ENCODE measurements at places on chromosomes 1 and 21.

GRCh38 chr1:111513410-111514020 is 10.1 kb upstream of the ADORA3 start:
- no peak for DNase-seq

DNA sequence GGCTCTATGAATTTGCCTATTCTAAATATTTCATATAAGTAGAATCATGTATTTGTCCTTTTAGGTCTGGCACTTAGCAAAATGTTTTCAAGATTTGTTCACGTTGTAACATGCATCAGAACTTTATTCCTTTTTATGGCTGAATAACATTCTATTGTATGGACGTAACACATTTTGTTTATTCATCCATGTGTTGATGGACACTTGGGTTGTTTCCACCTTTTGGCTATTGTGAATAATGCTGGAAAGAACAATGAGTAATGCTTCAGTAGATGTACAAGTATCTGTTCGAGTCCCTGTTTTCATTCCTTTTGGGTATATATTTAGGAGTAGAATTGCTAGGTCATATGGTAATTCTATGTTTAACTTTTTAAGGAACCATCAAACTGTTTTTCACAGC is 24.7 kb downstream of the SLC35A3 start:
- no peak for DNase-seq

- no peak for DNase-seq
These were observed 72.5 kb upstream of the GOLT1A start for GRCh38 chr1:204286315-204286714.

- DNase-seq = no peak
These were observed 1080.8 kb downstream of the AMY1C start for GRCh38 chr1:104830534-104830933.

GRCh38 chr21:31326522-31327242 is 17.4 kb downstream of the TIAM1 start:
- peak; percentile 58 for DNase-seq

DNA sequence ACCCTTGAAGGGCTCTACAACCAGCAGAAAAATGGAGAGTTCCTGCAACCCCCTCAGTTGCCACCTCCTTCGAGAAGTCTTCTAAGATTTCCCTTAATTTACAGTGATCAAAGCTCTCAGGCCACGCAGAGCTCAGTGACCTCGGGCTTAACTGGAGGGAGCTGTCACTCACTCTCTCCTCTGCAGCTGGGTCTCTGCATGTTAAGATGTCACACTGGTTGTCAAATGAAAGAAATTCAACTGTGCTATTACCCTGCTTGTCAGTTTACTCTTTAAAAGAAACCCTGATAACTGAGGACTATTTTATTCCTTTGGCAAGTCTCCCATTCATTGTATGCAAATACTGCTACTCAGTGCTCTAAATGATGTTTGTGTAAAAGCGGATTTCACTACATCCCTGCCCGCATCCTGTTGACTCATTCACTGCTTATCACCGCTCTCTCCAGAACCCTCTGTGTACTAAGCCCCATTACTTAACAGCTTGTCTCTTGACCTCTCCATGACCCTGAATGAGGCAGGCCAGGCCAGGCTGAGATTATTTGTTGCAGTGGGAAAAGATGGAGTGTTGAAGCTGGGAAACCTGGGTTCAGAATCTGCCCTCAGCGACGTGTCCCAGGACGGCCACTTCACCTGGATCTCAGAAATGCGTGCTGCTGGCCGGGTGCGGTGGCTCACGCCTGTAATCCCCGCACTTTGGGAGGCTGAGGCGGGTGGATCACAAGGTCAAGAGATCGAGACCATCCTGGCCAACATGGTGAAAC is 13.7 kb downstream of the DHRS3 start:
- DNase-seq = peak; percentile 72

DNA sequence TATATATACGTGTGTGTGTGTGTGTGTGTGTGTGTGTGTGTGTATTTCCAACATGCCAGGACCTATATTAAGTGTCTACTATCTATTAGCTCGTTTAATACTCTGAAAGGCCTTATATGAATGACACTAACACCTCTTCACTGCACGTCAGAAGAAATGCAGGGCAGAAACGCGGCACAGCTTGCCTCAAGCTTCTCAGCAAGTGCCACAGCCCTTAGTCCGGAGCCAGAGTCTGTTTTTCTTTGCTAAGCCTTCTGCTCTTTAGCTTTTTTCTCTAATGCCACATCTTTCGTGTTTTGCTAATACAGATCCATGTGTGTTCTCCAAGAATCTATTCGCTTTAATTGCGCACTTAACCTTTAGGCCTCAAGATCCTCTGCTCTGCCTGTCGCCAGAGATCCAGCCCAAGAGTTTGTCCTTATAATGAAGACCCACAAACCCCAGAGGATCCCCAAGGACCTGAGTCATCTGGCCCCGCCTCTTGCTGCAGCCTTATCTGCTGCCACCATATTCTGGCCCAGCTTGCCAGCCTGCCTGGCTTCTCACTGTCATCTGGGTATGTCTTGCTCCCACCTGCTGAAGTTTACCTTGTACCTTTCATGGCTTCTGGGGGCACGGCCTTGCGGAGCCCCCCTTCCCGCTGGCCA is 2.0 kb upstream of the TRIM58 start:
- DNase-seq = no peak

GRCh38 chr1:42822800-42823392 is 5.7 kb upstream of the SVBP start:
- no peak for DNase-seq

- no peak for DNase-seq
These were observed 569 bp upstream of the WARS2 start for GRCh38 chr1:119141020-119141424.

DNA sequence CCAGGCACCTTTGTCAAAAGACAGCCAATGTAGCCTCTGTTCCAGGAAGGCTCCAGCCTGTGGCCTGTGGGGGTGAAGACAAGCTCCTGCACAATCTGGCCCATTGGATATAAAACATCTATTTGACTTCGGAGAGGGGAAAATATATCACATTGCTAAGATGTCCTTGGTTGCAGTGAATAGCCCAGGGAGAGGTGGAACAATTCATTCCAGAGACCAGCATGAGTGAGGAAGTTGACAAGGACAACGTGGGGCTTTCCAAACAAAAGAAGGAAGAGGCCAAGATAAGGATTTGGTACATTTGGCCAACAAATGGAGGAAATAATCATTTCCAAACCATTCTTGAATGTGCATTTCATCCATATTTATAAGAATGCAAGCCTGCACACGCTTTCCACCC is 187.0 kb downstream of the ETS2 start:
- DNase-seq = no peak

- DNase-seq = no peak
These were observed 147.7 kb downstream of the SYT2 start for GRCh38 chr1:202562444-202563060.

- DNase-seq = no peak
These were observed 100.2 kb upstream of the COG2 start for GRCh38 chr1:230542054-230542453.

DNA sequence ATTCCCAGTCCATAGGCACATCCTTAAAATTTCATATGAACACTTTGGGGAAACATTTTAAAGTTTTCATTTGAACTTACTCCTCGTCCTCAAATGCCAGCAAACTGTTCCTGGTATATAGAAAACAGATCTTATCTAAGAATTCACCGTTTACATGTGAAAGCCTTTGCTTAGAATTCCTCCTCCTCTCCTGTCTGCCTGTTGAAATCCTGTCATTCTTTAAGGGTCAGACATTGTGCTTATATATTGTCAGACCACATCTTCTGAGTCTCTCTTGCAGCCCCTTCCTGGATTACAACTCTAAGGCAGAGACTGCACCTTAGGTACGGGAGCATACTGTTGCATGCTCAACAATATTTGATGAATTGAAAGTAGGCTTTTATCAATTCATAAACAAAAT is 239.7 kb downstream of the SMYD3 start:
- no peak for DNase-seq

DNA sequence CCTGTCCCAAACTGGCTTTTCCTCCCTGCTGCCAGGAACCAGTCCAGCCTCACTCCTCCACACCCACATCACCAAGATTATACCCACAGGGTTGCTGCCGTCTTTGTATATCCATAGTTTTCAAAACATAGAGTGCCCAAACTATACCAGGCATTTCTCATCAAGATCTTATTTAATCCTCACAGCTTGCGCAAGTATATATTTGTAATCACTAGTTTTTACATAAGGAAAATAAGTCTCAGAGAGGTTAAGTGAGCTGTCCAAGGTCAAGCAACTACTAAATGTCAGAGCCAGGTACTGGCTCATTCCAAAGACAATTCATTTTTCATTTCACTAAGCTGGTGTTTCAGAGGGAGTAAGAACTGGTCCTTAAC is 34.9 kb upstream of the ZNF362 start:
- no peak for DNase-seq

- no peak for DNase-seq
These were observed 654.6 kb upstream of the NEGR1 start for GRCh38 chr1:72936942-72937341.

- DNase-seq = no peak
These were observed 273.8 kb downstream of the FAM72C start for GRCh38 chr1:143698016-143698415.

GRCh38 chr1:77511440-77511840 is 171.0 kb downstream of the ZZZ3 start:
- no peak for DNase-seq

- DNase-seq = no peak
These were observed 17.7 kb downstream of the TEX38 start for GRCh38 chr1:46689356-46689755.

DNA sequence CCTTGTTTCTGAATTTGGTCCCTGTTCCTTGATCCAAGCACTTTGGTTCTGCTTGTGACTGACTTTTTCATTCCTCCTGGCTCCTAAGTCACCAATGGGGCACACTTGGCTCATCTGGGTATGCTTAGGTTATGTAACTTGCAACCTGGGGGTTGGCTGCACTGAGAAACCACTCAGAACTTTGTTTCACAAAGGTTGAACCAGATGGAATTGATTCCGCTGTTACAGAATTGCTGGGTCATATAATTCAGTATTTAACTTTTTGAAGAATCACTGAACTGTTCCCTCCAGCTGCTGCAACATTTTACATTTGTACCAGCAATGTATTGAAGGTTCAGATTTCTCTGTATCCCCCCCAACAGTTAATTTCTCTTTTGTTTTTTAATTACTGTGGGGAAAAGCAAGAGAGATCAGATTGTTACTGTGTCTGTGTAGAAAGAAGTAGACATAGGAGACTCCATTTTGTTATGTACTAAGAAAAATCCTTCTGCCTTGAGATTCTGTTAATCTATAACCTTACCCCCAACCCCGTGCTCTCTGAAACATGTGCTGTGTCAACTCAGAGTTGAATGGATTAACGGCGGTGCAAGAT is 9.6 kb upstream of the NVL start:
- no peak for DNase-seq

DNA sequence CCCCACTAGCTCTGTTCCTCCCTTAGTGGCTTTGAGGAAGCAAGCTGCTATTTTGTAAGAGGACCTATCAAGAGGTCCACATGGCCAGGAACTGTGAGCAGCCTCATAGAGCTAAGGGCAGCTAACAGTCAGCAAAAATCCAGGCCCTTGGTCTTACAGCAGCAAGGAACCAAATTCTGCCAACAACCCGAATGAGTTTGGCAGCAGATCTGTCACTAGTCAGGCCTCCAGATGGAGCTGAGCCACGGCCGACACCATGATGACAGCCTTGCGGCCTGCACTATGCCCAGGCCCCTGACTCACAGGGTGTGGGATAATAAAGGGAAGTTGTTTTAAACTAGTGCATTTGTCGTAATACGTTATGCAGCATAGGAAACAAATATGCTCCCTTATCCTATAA is 28.0 kb upstream of the H3-3A start:
- DNase-seq = no peak

DNA sequence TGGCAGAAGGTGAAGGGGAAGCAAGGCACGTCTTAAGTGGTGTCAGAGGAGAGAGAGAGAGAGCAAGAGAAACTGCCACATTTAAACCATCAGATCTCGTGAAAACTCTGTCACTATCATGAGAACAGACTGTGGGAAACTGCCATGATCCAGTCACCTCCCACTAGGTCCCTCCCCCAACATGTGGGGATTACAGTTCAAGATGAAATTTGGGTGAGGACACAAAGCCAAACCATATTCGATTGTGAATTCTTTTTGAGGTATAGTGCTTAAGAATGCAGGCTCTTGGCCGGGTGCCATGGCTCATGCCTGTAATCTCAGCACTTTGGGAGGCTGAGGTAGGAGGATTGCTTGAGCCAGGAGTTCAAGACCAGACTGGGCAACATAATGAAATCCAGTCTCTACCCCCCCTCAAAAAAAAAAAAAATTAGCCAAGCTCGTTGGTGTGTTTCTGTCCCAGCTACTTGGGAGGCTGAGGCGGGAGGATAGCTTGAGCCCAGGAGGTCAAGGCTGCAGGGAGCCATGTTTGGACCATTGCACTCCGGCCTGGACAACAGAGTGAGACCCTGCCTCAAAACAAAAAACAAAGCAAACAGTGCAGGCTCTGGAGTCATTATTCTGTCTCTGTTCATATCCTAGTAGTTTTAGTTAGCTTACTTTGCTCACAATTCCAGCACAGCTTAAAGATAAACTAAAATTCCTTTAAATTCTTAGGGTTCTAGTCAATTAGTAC is 6.0 kb downstream of the ZCCHC17 start:
- DNase-seq = no peak

- no peak for DNase-seq
These were observed 95.5 kb downstream of the NEGR1 start for GRCh38 chr1:72186733-72187307.

GRCh38 chr1:209855006-209855405 is 27.2 kb downstream of the UTP25 start:
- DNase-seq = no peak

Data from central memory CD4-positive, alpha-beta T cell (primary cell).